WTC11 (cell line): ENCODE measurements at places on chromosomes 12 and 14.

- no peak for DNase-seq
These were observed 9.0 kb downstream of the ASIC1 start for GRCh38 chr12:50066402-50066801.

GRCh38 chr12:114440270-114441038 is 34.5 kb upstream of the TBX5 start:
- peak; percentile 51 for DNase-seq

GRCh38 chr12:74021937-74022336 is 515.7 kb upstream of the ATXN7L3B start:
- DNase-seq: peak; percentile 78

- no peak for DNase-seq
These were observed 19.1 kb downstream of the BBOF1 start for GRCh38 chr14:74038020-74038859.

GRCh38 chr14:97061198-97061597 is 264.0 kb downstream of the VRK1 start:
- DNase-seq: no peak

- DNase-seq: no peak
These were observed 24.8 kb upstream of the GPR68 start for GRCh38 chr14:91269076-91269991.

- no peak for DNase-seq
These were observed 47.4 kb upstream of the ABCC9 start for GRCh38 chr12:21988619-21989018.

GRCh38 chr12:122022393-122023338 is 982 bp downstream of the BCL7A start:
- peak; percentile 47 for DNase-seq

GRCh38 chr12:54592316-54592715 is 3.9 kb upstream of the PPP1R1A start:
- DNase-seq: no peak

- no peak for DNase-seq
These were observed 56.8 kb downstream of the DUSP16 start for GRCh38 chr12:12505544-12506495.

DNA sequence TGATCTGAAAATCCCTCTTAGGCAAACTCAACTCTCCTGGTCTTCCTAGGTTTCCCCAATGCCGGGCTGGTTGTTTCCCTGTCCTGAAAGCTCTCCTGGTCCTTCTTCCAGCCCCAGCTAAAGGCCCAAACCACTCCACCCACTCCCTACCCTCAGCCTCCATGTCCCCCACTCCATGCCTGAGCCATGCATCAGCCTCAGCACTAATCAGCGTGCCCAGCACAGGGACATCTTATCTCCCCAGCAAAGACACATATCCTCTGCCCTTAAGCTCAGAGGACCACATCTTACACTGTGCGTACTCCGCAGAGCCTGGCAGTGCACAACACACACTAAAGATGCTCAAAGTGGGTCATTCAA is 25.9 kb downstream of the ACTN1 start:
- DNase-seq: no peak

GRCh38 chr14:98868866-98869265 is 403.1 kb downstream of the BCL11B start:
- no peak for DNase-seq

- no peak for DNase-seq
These were observed 402.4 kb downstream of the BTG1 start for GRCh38 chr12:91743280-91743679.

DNA sequence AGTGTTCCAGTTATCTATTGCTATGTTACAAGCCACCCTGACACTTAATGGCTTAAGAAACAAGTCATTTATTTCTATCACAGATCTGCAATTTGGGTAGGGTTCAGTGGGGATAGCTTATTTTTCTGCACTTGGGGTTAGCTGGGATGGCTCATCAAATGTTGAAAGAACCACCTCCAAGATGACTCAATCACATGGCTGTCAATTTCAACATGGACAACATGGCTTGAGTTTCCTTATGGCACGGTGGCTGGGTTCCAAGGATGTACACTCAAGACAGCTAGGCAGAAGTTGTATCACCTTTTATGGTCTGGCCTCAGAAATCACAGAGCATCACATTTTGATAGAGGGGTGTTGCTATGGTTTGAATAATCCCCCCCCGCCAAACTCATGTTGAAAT is 24.5 kb upstream of the IGF1 start:
- no peak for DNase-seq

DNA sequence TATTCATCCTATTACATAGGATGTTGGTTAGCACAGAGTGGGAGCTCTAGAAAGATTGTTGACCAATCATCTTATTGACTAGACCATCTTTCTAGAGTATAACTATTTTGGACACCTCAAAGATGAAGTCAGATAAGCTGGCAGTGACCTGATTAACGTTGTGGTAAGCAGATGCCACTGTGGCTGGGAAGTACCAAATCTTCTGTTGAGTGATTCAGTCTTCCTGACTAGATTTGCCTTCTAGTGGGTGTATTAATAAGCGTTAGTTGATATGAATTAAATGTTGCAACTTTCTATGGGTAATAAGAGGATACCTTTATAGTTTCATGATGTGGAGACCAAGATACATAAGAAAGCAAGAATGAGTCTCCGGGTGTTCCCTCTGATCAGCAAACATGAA is 51.2 kb upstream of the HELB start:
- no peak for DNase-seq

GRCh38 chr12:52184813-52185212 is 7.0 kb downstream of the KRT80 start:
- DNase-seq: no peak

- DNase-seq: no peak
These were observed 136.4 kb downstream of the SLC35F4 start for GRCh38 chr14:57729208-57730187.

DNA sequence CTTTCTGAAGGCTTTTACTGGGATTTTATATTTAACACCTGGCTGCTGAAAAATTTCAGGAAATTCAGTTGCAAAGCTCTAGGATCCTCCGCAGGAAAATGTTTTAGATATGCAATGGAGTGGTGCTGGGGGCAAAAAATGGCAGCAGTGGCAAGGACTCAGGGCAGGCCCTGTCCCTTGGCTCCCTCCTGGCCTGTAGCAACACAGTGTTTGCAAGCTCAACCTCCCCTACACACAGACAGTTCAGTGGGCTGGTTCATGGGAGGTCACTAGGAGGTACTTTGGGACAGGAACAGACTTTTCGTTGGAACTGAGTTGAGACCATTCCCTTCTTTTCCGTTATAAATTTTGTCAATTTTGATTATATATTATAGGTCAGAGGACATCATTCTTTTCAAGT is 270.4 kb downstream of the ADAMTS20 start:
- DNase-seq: no peak

- no peak for DNase-seq
These were observed 465.3 kb downstream of the RAD51B start for GRCh38 chr14:68284834-68285233.

- no peak for DNase-seq
These were observed 165.7 kb downstream of the AKAP6 start for GRCh38 chr14:32494609-32495434.

DNA sequence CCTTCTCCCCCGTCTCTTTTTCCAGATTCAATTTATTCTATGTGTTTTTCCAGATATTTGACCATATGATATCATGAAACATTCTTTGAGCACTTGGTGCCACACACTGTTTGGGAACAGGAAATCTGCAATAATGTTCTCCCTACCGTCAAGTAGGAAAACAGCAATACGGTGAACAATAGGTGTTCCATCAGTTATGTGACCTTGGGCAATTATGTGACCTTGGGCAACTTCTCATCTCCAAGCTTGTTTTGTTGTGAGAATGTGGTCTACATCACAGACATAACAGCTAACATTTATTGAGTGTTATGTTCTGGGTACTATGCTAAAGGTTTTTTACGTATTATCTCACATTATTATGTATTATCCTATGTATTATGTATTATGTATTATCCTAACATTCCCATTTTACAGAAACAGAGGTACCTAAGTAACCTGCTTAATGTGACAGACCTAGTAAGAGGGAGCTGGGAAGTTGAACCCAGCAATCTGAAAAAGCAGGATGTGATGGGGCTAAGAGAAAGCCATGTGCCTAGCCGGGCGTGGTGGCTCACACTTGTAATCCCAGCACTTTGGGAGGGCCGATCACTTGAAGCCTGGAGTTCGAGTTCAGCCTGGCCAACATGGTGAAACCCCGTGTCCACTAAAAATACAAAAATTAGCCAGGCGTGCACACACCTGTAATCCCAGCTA is 1.2 kb upstream of the NEK9 start:
- DNase-seq: no peak
